Hepatocyte (in vitro differentiated cells): ENCODE measurements at places on chromosomes 7 and 10.
A peak's percentile ranks its signal among the peaks of the same experiment; 100 is the strongest.

DNA sequence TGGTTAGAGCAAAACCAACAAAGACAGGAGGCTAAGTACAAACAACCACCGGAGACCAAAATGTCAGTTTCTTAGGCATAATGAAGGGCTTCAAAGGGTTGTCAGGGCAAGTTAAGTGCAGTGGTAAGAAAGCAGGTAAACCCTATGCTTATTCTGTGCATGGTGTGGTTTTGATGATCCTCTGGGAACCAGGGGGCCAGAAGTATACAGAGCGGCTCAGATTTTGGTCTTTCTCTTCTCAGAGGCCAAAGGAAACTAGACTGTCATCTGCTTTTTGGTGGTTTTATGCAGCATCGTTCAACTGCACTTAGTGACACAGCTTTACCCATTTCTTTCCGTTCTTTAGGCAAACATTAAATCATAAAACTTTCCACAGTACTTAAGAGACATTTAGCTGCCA lies 332.7 kb upstream of the CELF2 start:
- no peak for DNase-seq

- DNase-seq, result no peak
These were observed 9.8 kb downstream of the ATP6V1F start for GRCh38 chr7:128872394-128872824.

DNA sequence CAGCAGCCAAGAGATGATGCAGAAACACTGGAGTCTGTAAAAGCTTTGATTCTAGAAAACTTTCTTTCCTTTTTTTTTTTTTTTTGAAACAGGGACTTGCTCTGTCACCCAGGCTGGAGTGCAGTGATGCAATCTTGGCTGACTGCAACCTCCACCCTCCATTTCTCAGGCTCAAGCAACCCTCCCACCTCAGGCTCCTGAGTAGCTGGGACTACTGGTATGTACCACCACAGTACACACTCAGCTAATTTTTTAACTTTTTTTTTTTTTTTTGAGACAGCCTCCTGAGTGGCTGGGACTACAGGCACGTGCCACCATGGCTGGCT lies 17.0 kb upstream of the BAG3 start:
- DNase-seq, result no peak

- no peak for DNase-seq
These were observed 47.0 kb upstream of the LAMB1 start for GRCh38 chr7:108049962-108050361.

- peak; percentile 39 for DNase-seq
These were observed 401.3 kb downstream of the DNAJB6 start for GRCh38 chr7:157738066-157738460.

DNA sequence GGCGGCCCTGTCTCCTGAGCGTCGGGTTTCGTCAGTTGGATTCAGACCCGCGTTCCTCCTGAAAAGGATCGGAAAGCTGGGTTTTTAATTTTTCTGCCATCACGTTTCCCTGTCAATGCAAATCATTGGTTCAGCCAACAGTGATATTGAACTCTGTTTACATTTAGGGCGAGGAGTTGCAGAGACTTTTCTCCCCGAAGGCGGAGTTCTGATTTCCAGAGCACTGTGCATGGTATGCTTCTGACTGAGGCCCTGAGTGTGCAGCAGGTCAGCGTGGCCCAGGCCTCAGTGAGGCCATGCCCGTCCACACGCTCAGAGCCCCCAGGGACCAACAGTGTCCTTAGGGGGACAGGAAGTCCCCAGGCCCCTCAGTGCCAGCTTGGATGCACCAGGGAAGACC lies 27.1 kb downstream of the NKX6-2 start:
- no peak for DNase-seq
